ENCODE measurements at places on chromosomes 1 and 21.

GRCh38 chr1:234573711-234574299, 36.2 kb downstream of the IRF2BP2 start:
- no peak for DNase-seq

DNA sequence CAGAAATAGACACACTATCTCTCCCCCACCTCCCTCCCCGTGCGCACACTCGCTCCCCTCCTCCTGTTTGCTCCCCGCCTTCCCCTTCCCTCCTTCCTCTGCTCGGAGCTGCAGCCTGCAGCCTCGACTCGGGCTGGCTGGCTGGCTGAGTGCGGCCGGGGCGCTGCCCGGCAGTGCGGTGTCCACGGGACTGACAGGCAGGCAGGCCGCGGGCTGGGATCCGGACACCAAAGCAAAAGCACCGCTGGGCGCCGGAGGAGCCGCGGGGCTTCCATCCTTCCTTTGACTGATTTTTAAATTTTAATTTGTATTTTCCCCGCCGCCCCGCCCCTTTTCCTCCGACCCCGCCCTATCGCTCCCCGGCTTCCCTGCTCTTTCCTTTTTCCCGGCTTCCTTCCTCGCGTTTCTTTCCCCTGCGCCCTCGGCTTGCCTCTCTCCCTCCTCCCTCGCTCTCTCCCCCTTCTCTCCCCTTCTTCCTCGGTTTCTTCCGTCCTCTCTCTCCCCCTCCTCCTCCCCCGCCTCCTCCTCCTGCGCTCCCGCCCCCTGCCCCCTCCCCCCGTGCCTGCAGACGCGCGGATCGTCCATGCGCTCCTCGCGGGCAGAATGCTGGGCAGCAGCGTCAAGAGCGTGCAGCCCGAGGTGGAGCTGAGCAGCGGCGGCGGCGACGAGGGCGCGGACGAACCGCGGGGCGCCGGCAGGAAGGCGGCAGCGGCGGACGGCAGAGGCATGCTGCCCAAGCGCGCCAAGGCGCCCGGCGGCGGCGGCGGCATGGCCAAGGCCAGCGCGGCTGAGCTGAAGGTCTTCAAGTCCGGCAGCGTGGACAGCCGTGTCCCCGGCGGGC, 109.4 kb downstream of the NAV1 start:
- DNase-seq = no peak

GRCh38 chr1:40064797-40065499, 24.4 kb downstream of the CAP1 start:
- no peak for DNase-seq

- DNase-seq = no peak
Measured at GRCh38 chr1:59126366-59126765, 170.5 kb upstream of the FGGY start.

DNA sequence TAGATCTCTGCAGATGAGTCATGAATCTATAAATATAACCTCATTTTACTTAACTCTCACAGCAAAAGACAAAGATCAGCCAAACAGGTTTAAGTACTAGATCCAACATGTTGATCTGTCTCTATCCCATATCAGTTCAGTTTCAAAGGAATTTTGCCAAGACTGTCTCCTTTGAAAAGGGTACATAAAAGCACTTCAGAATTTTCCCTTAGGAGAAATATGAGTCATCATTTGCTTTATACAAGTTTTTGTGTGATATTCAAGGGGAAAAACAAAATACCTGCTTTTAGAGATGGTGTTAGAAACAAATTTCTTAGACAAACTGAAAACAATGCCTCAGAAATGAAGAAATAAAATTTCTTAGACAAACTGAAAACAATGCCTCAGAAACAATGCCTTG, 73.5 kb upstream of the LRRC7 start:
- no peak for DNase-seq

Measured in left lobe of liver (tissue), 2 donors.